Motor neuron (in vitro differentiated cells): ENCODE measurements at places on chromosomes 7 and 10.
A peak's percentile ranks its signal among the peaks of the same experiment; 100 is the strongest.

GRCh38 chr10:45155784-45156183, 155.1 kb downstream of the ZNF22 start:
- ATAC-seq: no peak

- peak; percentile 4 for ATAC-seq
These were observed 367 bp upstream of the AVL9 start for GRCh38 chr7:32494946-32495297.

GRCh38 chr10:101875068-101875688, 31.6 kb upstream of the KCNIP2 start:
- ATAC-seq: no peak

DNA sequence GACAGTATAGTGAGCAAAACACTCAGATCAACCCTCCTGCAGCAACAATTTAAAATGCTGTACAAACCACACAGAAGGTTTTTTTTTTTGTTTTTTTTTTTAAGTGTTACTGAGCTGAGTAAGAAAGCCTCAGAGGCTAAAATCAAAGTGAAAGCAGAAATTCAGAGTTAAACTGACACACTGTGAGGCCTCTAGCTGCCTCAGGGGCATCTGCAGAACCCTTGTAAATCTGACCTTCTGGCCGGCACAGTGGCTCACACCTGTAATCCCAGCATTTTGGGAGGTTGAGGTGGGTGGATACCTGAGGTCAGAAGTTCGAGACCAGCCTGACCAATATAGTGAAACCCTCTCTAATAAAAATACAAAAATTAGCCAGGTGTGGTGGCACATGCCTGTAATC, 7.4 kb upstream of the GNA12 start:
- ATAC-seq: no peak

DNA sequence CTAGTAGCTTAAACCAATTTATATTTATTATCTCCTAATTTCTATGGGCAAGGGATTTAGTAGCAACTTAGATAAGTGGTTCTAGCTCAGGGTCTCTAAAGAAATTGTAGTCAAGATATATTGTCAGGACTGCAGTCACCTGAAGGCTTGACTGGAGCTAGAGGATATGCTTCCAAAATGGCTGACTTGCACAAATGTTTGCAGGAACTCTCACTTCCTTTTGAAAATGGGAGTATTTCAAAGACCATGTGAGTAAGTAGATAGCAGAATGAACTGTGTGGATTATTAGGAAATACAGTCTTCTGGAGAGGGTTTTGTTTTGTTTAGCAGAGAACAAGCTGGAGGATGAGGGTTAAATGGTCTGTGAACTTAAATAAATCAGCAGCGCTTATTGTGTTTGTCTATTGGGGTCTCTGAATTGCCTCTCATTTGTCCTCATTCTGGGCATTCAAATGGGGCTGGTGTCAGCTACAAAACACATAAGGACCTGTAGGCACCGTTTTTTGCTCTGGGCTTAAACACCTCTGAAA, 524.6 kb downstream of the LRMDA start:
- ATAC-seq: no peak

DNA sequence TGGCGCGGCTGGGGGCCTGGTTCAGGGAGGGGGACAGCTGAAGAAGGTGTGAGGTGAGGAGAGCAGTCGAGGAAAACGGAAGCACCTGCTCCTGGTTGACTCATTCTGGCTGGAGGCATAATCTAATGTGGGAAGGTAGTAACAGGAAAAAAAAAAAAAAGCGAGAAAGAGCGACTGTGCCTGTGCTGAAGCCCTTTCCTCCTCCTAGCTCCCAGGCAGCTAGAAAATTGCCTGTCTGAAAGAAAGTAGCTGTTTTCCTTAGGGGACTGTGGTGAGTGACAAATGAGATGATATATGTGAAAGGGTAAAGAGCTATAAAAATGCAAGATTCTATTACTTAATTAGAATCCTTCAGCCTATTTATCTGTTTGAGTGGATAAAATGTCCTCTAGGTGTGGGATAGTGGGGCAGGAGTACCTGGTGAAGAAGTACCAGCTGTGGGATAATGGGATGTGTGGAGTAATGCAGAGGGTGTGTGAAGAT, 4.9 kb upstream of the MEST start:
- no peak for ATAC-seq
